Substantia nigra (tissue), 51 donors: ENCODE measurements at places on chromosomes 5 and 9.
A peak's percentile ranks its signal among the peaks of the same experiment; 100 is the strongest.

- no peak for DNase-seq
These were observed 6.2 kb upstream of the FCHSD1 start for GRCh38 chr5:141657404-141657803.

DNA sequence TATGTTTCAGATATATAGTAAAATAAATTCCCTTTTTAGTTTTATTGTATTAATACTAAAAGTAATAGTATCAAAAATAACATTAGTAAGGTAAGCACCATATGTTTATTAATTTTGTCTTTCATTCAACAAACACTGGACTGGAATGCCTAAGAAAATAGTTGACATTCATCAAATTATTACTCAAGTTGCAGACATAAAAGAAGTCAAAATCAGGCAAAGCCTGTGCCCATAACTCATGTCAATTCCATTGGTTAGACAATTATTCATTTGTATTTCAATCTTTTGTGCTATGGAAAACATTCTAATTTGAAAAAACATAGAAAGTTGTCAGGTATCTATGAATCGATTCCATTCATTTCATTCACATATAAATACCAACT is 158.9 kb downstream of the CEMIP2 start:
- no peak for DNase-seq

GRCh38 chr5:65041296-65042158 is 272.8 kb downstream of the CWC27 start:
- DNase-seq: no peak

DNA sequence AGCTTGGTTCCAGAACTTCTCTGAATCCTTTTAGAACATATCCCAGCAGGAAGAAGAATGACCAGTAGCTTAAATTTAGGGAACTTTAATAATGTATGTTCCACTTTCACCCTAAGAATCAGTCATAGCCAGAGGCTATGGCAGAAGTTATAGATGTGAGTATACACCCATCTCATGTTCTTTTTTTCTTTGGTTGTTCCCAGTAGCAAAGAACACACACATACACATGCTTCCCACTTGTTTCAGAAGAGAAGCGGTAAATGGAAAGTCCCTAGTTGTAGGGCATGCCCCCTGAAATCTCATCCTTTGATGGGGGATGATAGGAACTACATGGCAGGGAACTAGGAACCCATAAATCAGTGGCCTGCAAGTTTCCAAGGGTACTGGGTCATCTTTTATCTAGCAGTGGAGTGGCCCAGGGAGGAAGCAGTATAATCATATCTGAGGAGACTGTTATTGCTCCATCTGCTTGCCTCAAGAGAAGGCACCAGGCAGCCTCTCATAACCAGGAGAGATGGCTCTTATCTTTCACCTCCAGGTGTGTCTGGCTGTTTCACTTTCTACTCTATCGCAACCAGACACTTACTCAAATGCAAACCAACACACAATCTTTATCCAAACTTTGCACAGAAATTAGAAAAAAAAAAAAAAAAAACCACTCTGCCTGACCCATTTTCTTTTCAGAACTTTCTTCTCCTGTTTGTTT is 109.5 kb downstream of the SNCAIP start:
- no peak for DNase-seq

- no peak for DNase-seq
These were observed 24.2 kb downstream of the ENHO start for GRCh38 chr9:34498553-34498952.

GRCh38 chr5:50667653-50668595 is 1.5 kb downstream of the PARP8 start:
- DNase-seq: peak; percentile 29

DNA sequence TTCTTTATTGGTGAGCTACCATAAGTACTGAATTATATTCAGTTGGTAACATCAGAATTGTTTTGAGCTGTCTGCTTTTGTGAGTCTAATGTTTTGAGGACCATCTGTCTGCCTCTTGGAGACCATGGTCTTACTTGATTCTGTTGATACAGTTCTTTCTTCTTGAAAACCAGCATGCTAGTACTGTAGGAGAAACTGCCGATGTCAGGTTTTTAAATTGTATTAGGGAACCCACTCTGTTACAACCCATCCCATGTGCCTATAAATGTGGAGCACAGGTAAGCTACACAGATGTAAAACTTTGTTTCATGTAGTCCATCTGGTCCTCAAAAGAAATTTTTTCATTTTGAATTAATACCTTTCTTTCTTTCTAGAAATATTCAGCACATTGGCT is 103.4 kb upstream of the DMRTA1 start:
- DNase-seq: no peak

GRCh38 chr5:136731241-136731900 is 366.0 kb upstream of the TRPC7 start:
- DNase-seq: no peak

- DNase-seq: no peak
These were observed 90.5 kb downstream of the KCNT1 start for GRCh38 chr9:135792268-135793128.

- DNase-seq: no peak
These were observed 16.6 kb downstream of the USP20 start for GRCh38 chr9:129851821-129852220.

GRCh38 chr5:168377525-168377924 is 86.1 kb downstream of the WWC1 start:
- no peak for DNase-seq

GRCh38 chr5:133228316-133228715 is 176.5 kb downstream of the HSPA4 start:
- no peak for DNase-seq

GRCh38 chr9:134027561-134027960 is 2.3 kb downstream of the BRD3OS start:
- DNase-seq: no peak

GRCh38 chr9:126612813-126613641 is 701 bp upstream of the LMX1B start:
- no peak for DNase-seq

GRCh38 chr5:22643356-22643755 is 209.8 kb downstream of the CDH12 start:
- DNase-seq: no peak

DNA sequence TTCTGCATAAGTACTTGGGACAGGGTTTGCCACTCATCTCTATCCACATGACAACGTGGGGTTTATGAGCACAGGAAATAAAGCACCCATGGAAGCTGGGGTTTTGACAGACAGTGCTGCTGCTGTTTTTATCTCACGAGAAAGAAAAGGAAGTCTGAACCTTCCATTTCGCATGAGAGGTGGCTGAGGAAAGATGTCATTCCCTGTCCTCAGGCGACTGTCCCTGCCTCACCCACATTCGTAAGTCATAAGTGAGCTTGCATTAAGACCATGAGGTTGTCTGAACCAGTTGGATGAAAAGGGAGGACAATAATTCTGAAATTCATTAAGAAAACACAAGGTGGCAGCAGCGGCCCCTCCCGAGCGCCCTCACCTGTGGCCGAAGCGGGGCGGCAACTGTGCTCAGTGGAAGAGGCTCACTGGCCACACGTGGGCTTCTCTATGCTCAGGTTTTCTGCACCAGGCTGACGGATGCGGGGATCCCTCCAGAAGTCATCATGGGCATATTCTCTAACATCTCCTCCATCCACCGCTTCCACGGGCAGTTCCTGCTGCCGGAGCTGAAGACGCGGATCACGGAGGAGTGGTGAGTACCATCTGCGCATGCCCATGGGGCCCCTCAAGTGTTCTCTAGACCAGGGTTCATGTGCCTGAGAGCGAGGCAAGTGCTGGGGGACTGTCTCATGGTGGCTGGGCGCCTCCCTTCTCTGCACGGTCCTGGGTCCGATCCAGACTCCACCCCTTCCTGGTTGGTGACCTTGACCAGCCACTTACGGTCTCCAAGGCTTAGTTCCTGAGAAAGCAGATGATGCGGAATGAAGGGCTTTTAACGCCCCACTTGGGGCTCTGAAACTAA is 54.7 kb upstream of the SUSD3 start:
- no peak for DNase-seq

DNA sequence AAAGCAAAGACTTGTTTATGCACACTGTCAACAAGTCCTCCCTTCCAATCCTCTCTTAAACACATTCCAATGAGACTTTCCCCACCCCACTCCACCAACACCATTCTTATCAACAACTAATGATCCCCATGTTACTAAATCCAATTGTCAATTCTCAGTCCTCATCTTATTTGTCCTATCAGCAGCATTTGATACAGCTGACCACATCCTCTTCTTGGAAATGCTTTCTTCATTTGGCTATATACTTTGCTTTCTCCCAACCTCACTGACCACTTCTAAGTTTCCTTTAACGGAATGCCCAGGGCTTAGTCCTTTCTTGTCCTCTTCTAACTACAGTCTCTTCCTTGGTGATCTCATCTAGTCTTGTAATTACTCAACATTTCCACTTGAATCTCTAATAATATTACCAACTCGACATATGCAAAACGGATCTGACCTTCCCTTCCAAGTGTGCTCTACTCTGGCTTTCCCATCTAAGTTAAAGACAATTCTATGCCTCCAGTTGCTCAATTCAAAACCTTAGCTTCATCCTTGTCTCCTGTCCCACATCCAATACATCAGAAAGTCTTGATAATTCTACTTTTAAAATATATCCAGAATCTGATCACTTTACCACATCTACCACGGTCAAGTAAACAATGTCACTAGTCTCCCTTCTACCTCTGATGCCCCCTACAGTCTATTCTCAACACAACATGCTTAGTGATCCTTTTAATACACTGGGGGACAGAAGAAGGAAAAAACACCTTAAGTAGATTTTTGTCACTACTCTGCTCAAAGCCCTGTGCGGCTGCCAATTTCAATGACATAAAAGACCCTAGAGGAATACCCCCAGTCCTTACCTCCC is 25.5 kb downstream of the AGTPBP1 start:
- no peak for DNase-seq

- DNase-seq: no peak
These were observed 75.6 kb upstream of the RASEF start for GRCh38 chr9:83138422-83139135.

GRCh38 chr5:158573829-158574228 is 525.9 kb downstream of the EBF1 start:
- no peak for DNase-seq

DNA sequence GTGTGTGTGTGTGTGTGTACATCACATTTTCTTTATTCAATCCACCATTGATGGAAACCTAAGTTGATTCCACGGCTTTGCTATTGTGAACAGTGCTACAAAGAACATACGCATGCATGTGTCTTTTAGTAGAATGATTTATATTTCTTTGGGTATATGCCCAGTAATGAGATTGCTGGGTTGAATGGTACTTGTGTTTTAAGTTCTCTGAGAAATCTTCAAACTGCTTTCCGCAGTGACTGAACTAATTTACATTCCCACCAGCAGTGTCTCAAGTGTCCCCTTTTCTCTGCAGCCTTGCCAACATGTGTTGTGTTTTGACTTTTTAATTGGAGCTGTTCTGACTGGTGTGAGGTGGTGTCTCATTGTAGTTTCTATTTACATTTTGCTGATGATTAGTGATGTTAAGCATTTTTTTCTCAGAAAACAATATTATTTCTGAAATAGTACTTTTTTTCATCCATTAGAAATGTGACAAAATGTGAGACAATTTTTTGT is 769.7 kb downstream of the TAF11L14 start:
- no peak for DNase-seq

DNA sequence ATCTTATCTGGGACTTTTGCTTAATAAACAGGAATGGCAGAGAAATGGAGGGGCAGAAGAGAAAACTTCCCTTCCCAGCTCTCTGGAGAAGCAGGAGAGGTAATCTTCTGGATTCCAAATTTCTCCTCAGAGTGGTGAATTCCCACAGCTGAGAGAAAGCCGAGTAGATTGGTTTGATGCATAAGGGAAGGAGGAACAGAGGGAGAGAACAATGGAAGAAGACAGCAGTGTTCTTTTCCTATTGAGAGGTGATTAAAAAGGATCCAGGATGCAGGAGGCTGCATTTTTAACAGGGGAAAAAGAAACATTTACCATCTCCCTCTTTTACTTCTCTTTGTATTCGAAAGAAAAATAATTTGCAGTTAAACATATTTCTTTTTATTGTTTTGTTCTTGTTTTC is 13.1 kb downstream of the SH3RF2 start:
- no peak for DNase-seq

DNA sequence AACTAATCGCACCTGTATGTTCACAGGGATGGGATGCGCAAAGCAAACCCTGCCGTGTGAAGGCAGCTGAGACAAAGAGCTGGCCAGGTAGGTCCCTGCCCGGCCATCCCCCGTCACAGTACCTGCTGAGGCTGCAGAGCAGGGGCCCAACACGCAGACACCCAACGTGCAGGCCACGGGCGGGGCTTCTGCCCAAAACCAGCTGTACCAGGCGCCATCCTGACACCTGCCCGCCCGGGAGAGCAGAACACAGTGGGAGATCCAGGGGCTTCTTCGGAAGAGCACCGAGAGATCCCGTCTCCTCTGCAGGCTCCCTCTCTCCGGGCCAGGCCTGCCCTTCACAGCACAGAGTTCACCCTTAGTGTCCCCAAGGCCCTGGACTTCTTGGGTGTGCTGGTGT is 28.4 kb downstream of the ABO start:
- no peak for DNase-seq

DNA sequence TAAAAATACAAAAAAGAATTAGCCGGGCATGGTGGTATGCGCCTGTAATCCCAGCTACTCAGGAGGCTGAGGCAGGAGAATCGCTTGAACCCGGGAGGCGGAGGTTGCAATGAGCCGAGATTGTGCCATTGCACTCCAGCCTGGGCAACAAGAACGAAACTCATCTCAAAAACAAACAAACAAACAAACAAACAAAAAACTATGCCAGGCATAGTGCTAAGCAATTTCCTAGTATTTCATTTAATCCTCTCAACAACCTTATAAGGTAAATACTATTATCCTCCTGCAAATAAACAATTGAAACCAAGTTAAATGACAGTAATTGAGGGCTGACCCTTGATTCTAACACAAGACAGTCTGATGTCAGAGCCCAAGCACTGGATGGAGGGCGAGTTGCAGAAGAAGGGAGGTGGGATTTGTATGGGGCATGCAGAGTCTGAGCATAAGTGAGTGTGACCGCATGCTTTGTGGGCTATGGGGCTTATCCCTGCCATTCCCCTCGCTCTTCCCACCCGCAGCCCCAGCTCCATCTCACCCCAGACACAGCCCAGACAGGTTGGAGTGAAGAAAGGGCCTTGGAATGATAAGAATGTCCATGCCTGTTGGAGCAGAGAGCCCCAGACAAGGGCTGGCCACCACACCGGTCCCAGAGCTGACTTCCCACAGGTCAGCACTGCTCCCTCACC is 24.3 kb upstream of the RPS14 start:
- DNase-seq: no peak

- DNase-seq: no peak
These were observed 30.1 kb upstream of the PRDM12 start for GRCh38 chr9:130634191-130634768.

- DNase-seq: no peak
These were observed 390.3 kb downstream of the GADD45G start for GRCh38 chr9:89994988-89995613.

DNA sequence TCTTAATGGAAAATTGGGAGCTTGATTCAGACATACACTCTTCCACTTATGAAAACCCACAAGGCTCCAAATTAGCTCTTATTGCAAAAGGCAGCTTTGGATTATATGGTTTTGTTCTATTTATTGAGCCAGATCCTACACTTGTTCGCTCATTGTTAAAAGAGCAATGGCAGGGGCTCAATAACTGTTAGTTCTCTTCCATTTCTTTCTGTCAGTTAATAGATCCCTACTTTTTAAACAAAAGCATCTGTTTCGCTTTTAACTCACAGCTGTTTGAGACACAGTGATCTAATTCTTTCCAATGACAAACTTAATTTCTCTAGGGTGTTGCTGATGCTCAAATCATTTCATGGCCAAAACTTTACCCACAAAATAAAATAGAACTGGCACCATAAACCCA is 11.7 kb downstream of the C5 start:
- DNase-seq: no peak
